ENCODE measurements at places on chromosomes 3 and 15. TPM values are rescaled to one million over a fixed set of nuclear protein-coding genes. Genes with fewer than 3 reads are reported as not detected.

GRCh38 chr3:123880998-123881561 is 3.1 kb downstream of the MYLK start:
- no peaks in the 10 kb centered on the region for H3K36me3 ChIP-seq
- H3K27me3 ChIP-seq: peaks cover 46% of the 10 kb centered on the region
- H3K27ac ChIP-seq: no peak overlapping the region
- H3K4me3 ChIP-seq: no peak overlapping the region

DNA sequence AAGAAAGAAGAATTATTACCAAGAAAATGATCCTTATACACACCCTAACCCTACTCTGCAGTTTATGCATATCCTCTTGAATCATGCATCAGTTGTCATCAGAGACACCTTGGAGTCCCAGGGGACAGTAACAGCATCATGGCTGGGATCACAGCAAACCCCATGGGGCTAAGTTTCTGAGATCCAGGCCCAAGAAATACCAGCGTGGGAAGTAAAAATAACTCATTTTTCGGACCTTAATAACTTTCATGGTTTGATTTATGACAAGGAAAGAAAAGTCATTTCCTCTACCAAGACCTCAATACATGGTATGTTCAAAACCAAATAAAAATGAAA is 38.8 kb upstream of the B3GNT5 start:
- peaks cover 2% of the 10 kb centered on the region for H3K27me3 ChIP-seq
- no peak overlapping the region for H3K27ac ChIP-seq

DNA sequence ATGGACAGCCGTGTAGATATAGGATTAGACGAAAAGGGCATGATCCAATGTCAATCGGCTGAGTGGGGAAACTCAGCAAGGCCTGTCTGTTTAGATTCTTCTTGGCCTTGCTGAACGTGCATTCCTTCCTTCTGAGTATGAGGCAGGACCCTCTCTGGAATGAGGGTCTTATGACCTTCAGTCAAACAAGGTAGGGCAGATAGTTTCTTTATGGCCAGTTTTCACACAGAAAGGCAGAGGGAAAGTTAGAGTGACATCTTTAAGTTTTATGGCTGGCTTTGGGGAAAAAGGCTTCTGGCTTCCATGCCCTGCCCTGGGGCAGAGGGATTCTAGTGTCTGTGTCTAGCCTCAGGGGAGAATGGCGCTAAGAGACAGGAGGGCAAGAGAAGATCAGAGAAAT is 29.7 kb downstream of the ARNT2 start:
- DNase-seq: no peak
- H3K36me3 ChIP-seq: no peaks in the 10 kb centered on the region
- H3K4me3 ChIP-seq: no peak overlapping the region
- peaks cover 4% of the 10 kb centered on the region for H3K4me1 ChIP-seq
- no peak overlapping the region for H3K27ac ChIP-seq
- H3K27me3 ChIP-seq: no peaks in the 10 kb centered on the region

DNA sequence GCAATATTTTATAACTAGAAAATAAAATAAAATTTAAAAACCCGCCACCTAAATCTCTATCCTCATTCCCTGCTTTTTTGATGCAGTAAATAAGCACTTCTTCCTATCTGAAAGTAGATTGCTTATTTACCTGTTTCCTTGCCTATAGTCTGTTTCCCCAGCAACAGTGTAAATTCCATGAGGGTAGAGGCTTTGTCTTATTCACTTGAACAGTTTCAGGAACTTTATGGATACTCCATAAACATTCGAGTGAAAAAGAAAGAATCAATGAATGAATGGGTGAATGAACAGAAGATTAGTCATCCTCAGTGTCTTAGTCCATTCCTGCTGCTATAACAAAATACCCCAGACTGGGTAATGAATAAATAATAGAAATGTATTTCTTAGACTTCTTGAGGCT is 41.7 kb downstream of the SHC4 start:
- peaks cover 7% of the 10 kb centered on the region for H3K27me3 ChIP-seq
- DNase-seq: no peak
- no peak overlapping the region for H3K27ac ChIP-seq
- no peaks in the 10 kb centered on the region for H3K36me3 ChIP-seq
- no peaks in the 10 kb centered on the region for H3K4me1 ChIP-seq
- H3K4me3 ChIP-seq: no peak overlapping the region

GRCh38 chr3:160828880-160829279 is 72.8 kb downstream of the PPM1L start:
- H3K4me3 ChIP-seq: no peak overlapping the region
- peaks cover 9% of the 10 kb centered on the region for H3K4me1 ChIP-seq
- no peak for DNase-seq
- peaks cover 2% of the 10 kb centered on the region for H3K36me3 ChIP-seq
- H3K27ac ChIP-seq: no peak overlapping the region

DNA sequence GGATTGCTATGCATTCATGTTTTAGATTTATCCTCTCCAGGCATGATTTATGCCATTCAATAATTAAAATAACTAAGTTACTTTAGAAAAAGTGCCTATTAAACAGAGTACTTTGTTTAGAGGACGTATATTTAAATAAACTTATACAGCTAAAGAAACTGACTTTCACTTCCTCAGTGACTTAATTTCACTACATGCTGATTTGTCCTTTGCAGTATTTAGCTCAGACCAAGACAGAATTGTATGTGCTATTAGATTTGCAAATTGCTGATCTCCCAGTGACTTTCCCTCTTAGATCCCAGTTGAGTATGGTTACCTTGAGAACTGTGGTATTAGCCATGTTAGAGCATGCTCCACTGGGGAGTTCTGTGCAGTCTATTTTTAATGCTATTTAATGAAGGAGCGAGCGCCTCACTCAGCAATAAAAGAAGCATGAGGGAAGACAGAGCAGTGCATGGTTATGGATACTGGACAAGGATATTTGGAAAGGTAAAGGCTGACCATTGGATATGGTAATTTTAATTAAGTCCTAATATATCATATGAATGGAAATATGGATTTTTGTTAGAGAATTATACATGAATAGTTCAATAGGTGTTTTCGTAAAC is 2.7 kb downstream of the ARPP21 start:
- no peaks in the 10 kb centered on the region for H3K36me3 ChIP-seq
- DNase-seq: no peak
- H3K4me3 ChIP-seq: no peak overlapping the region
- no peak overlapping the region for H3K27ac ChIP-seq

Gene SMCO1
- total RNA-seq: not detected
